Fibroblast of skin of right quadriceps (primary cell): ENCODE measurements at places on chromosomes 16 and 17.

DNA sequence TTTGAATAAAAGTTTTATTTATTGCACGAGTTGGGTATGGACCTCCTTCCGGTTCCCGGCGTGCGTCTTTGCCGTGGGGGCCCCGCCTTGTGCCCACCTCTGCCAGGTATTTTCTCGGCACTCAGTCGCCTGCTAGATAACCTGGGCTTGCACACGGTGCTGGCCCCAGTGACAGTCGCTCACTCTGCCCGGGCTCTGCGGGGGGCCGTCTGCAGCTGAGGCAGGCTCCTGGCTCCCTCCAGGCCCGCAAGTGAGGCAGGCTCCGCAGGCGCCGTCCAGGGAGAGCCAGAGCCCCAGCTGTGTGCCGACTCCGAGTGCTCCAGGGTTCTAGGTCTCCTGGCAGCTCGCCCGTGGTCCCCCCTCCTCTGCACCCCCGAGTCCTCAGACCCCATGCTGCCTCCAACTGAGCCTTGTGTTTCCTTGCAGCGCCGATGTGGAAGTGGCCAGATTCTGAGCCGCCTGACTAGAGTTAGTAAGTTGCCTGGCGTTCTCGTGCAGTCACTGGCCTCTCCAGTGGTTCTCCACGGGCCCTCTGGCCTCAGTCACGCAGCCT is 54.7 kb upstream of the PVALEF start:
- no peak for DNase-seq

GRCh38 chr16:6926341-6926740 is 406.3 kb upstream of the RBFOX1 start:
- DNase-seq = no peak

- no peak for DNase-seq
Measured at GRCh38 chr17:44004761-44005526, 522 bp downstream of the NAGS start.

DNA sequence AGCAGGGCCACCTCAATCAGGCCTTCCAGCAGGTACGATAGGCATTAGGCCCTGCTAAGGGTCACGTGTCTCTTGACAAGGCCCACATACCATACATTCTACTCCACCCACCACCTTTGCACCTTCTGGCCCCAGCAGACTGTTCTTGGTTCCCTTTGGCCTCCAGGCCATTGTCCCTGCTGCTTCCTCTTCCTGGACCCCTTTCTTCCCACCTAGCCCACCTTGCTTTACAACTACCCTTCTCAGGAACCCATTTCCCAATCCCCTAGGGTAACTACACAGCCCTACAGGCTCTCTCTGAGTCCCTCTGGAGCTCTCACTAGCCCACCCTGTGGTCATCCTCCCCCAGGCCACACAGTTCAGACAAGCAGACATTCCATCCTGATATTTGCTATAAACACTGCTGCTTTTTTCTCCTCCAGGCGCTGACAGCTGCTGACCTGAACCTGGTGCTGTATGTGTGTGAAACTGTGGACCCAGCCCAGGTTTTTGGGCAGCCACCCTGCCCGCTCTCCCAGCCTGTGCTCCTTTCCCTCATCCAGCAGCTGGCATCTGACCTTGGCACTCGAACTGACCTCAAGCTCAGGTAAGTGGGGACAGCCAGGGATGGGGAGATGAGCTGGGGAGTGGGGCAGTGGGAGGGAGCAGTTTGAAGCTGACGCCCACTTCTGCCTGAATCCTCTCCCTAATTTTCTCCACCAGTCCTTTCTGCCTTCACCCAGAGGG is 1.4 kb upstream of the NRN1L start:
- no peak for DNase-seq

- DNase-seq = peak; percentile 67
Measured at GRCh38 chr17:60087882-60088669, 9.4 kb upstream of the HEATR6 start.

GRCh38 chr16:49554681-49555080 is 181.1 kb downstream of the C16orf78 start:
- DNase-seq = no peak

DNA sequence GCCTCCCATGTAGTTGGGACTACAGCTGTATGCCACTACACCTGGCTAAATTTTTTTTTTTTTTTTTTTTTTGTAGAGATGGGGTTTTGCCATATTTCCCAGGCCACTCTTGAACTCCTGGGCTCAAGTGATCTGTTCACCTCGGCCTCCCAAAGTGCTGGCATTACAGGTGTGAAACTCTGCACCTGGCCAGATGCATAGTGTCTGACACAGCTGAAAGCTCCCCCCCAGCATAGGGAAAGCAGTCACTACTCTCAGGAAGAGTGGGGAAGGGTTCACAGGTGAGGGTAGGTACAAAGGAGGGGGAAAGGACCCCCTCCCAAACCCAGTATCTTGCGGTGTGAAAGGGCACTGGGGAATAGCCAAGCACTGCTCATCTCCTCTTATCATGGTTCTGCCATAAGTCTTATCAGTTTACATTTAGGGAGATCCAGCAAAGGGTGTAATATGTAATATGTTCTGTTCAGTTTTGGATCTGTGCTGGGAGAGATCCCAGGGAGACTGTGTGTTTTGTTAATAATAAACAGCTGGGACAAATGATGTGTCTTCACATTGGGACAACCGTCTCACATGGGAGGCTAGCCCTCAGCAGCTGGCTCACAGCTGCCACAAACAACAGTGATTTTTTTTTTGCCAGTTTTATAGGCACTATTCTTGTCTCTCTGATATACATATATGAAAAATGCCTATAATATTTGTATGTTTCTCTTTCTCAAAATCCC is 6.8 kb upstream of the CAVIN1 start:
- no peak for DNase-seq

DNA sequence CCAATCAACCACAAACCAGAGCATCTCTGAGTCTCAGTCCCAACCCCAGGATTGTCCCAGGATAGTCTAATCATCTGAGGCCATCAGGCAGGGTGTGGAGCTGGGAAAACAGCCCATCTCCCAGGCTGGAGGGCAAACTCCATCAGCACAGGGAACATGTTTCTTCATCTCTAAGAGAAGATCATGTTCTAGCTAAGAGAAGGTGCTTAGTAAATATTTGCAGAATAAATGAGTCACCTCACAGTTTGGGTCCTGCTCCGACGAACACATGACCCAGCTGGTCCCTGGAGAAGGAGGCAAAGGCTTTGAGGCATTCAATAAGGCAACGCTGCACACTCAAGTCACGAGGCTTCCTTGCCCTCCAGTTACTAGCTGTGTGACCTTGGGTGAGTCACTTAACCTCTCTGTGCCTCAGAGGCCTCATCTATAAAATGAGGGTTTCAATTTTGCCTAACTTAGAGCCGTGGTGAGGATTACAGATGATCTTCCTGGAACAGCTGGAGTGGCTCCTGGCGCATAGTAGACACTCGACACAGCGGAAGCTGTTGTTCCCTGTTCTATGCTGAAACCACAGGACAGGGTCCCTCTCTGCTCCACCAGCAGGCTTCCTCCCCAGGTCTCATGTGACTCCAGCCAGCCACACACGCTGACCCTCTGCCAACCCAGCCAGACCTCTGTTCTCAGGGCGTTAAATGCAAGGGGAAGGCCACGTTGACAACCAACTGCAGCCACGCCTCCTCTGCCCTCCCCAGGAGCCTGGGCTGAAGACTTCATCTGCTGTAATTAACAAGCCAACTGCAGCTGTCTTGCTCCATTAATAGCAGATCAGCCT is 10.3 kb upstream of the RPL38 start:
- DNase-seq = no peak

- no peak for DNase-seq
Measured at GRCh38 chr17:38893607-38894006, 23.7 kb downstream of the LASP1 start.

DNA sequence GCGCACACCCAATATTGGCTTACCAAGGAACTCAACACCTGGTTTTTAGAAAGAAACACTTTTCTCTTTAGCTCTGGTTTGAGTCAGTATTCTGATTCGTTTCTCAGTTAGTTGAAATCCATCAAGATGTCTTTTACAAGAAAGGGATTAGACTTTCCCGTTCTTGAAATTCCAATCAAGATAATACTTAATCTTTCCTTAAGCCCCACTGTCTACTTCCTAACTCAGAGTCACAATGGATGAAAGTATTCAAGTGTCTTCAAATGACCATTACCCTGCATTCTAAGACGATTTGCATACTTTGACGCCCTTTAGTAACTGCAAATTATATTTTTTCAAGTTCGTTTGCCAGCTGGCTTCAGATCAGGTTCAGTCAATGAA is 189.8 kb downstream of the USP22 start:
- DNase-seq = no peak

GRCh38 chr17:73872816-73873215 is 228.6 kb upstream of the SDK2 start:
- DNase-seq = no peak

DNA sequence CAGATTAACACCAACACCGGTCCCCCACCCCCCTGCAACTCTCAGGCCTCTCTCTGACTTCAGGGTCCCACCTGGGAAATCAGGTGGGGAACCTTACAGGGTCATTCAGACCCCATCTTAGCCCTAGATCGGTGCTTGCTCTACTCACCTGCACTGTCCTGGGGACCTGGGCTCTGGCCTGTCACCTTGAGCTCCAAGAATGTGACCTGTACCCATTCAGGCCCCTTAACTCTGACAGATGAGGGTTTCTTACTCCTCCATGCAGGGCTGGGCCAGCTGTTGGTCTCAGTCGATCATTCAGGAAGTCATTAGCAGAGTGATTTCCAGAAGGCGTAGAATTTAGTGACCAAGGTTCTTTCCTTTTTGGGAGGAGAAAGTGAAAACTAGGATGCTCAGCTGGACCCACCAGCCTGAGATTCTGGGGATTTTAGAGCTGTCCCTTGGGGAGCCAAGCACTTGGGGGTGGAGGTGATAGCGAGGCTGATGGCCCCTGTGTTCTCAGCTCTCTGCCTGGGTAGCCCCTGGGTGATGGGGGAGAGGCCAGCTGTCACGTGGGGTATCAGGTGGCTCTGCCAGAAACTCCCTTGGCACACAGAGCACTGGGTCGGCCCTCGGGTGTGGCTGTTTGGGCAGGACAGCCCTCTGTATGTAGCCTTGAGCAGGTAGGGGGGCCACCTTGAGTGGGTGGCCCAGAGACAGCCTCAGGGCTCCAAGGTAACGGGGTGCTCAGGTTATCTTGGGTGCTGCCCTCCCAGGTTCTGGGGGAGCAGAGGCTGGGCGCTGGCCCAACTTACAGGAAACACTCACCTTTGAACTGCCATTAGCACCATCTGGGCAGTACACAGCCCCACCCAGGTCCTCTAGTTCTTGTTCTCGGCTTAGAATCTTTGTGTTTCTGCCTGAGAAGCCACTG is 724 bp downstream of the MVP start:
- no peak for DNase-seq

DNA sequence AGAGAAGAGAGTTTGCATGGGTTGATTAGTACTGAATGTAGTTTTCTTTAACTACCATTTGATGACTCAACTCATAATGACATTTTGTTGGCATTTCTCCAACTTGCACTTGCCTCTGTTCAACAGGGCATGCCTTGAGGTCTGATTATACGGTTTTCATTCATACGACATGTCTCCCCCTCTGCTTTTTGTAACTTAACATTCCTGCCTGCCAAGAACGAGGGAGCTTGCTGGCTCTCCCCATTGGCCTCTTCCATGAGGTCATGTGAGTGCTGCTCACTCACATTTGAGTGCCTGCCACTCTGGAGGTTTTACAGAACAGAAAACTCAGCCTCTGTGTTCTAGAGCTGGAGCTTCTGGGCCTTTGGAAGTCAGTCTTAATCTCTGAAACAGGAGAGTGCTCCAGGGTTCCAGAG is 19.7 kb downstream of the MAP2K6 start:
- DNase-seq = peak; percentile 38

- no peak for DNase-seq
Measured at GRCh38 chr17:32903774-32904673, 23.9 kb upstream of the TMEM98 start.
